Activated CD4-positive, alpha-beta T cell treated with anti-CD3 and anti-CD28 coated beads for 36 hours (primary cell): ENCODE measurements at places on chromosomes 13 and 19. TPM values are rescaled to one million over a fixed set of nuclear protein-coding genes. Genes with fewer than 3 reads are reported as not detected.

Gene RNF225
- 0.56 TPM for total RNA-seq

DNA sequence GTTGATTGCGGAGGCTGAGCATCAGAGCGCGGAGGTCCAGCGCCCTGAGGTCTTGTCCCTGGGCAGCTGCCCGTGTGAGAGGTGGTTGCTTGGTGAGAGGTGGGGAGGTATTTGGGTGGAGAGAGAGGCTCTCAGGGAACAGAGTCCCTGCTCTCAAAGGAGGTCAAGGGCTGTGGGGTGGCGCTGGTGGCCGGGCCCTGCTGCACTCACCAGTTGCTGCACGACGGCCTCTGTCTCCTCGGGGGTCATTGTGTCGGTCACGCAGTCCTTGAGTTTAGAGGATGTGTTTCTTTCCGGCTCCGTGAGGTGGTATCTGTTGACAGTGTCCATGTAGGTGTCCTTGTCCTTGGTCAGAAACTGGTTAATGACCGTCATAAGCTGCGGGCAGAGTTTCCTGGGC, 95.5 kb downstream of the WTIP start:
- no peak for DNase-seq

Gene IGFL1
- total RNA-seq, result not detected

DNA sequence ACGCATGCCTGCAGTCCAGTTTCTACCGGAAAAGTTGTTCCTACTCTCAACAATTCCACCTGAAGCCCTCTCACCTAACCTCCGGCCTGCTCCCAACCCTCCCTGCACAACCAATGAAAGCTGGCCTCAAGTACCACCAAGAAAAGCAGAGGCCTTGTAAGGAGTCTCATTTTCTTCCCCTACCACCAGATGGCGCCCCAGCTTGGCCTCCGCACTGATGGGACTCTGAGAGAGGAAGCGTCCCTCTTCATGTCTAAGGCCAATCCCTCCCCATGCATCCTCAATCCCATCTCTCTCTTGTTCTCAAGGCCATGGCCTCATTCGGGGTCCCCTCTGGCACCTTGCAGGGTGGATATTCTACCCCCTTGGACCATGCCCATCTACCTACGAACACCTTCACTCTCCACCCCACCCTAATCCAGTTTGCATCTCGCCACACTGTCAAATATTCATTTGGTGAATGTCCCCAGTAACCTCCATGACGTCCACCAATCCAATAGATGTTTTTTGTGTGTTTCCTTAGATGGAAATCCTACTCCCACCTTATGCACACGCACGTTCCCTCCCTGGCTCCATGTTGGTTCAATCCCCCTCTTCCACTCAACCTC, 412.8 kb downstream of the ZNF536 start:
- peak; percentile 78 for DNase-seq

DNA sequence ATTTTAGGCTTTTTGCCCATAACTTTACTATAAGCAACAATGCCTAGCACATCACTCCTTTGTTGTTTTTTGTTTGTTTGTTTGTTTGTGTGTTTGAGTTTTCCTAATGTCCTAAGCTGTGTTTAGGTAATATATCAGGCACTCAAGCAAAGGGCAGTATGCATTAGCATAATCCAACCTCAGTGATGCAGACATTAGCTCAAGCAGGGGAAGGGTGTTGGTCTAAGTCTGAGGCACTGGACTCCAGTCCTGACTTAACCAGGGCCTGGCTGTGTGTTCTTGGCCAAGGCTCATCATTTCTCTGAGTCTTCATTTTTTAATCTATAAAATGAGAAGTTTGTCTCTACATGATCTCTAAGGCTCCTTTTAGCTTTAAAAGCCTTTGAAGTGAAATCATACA, 65.9 kb upstream of the RFC3 start:
- no peak for DNase-seq

- no peak for DNase-seq
These were observed 3.0 kb upstream of the DOCK6 start for GRCh38 chr19:11265177-11265784.

- DNase-seq, result no peak
These were observed 390.4 kb downstream of the RFC3 start for GRCh38 chr13:34208336-34208735.

Gene KIR2DL3
- not detected for total RNA-seq

GRCh38 chr13:112159575-112160547, 92.9 kb downstream of the SOX1 start:
- DNase-seq, result no peak

Gene ZNF154
- total RNA-seq, result 4.4 TPM

- peak; percentile 61 for DNase-seq
These were observed 25.7 kb downstream of the CHAMP1 start for GRCh38 chr13:114339857-114340534.
